ENCODE measurements at places on chromosomes 5 and 9. TPM values are rescaled to one million over a fixed set of nuclear protein-coding genes. Genes with fewer than 3 reads are reported as not detected.

The LCN15 gene
- not detected for total RNA-seq

The HTR4 gene
- total RNA-seq: not detected

The TTLL11 gene
- total RNA-seq: 5.5 TPM

The SPINK6 gene
- not detected for total RNA-seq

The SLC34A3 gene
- not detected for total RNA-seq

The KIF27 gene
- 0.34 TPM for total RNA-seq

The PRRX2 gene
- 14.0 TPM for total RNA-seq

DNA sequence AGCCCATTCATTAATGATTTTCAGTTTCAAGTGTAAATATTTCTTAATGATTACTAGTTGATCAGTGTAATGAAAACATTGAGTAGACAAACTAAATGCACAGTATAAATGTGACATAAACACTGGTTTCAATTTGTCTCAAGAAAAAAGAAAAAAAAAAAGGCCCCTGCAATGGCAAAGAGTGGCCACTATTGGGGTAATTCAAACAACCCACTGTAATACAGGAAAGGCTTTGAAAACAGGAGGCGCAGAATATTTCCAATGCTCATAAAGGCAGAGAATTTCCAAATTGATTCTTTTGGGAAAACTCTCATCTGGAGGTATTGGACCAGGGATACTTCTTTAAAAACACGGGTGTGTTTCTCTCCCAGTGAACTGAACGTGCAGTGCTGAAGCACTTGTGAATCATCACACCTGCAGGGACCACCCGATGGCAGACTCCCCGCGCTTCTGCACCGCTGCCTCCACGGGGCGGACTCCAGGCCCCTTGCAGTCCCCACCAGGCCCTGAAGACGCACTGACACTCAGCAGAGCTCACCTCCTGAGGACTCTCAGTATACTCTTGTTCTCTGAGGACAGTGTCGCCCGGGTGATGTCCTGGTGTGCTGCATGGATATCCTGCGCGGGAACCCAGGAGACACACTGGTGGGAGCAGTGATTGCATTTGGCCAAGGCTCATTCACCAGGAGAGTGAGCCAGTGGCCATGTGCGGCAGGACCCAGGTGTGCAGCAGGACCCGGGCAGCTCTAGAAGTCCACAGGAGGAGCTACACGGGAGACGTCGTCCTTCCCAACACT, 227.6 kb upstream of the IRX4 start:
- DNase-seq: no peak

GRCh38 chr5:173733425-173733824, 117.0 kb upstream of the BOD1 start:
- no peak for DNase-seq

DNA sequence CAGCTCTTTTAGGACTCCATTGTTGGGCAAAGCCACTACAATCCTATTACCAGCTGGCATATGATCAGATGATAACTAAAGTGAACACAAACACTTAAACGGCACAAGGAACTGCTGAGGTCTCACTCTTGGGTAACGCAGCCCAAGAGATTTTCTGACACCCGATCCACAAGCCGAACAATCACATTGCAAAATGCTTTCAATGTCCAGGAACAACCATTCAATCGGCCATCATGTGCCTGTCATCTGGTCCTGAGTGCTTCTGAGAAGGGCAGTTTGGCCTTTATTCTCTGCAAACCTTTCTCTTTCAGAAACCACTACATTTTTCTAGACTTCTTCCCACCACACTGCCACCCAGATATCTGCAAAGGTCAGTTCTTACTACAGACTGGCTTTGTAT, 283.1 kb downstream of the GLIS3 start:
- DNase-seq: no peak

- DNase-seq: peak; percentile 35
Measured at GRCh38 chr5:149632311-149633251, 51.3 kb downstream of the ARHGEF37 start.

- DNase-seq: no peak
Measured at GRCh38 chr9:76575761-76576160, 116.8 kb downstream of the GCNT1 start.

DNA sequence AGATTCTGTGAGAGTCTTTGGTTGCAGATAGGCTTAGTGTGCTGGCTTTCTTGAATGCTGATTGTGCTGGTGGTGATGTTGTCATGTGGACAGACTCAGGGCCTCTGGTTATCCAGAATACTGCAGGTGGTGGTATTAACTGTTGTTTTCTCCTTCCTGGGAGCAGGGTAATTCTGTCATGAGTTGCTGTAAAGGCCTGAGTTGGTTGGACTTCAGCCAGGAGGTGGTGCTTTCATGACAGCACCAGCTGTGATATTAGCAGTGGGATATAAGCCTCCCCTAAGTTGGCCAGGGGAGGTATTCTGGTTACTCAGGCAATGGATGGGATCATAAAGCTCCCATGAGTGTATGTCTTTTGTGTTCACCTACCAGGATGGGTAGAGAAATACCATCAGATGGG, 16.4 kb upstream of the RNF180 start:
- DNase-seq: no peak

- DNase-seq: peak; percentile 16
Measured at GRCh38 chr5:111892949-111893348, 136.0 kb upstream of the NREP start.

GRCh38 chr9:79470954-79471353, 100.8 kb upstream of the TLE4 start:
- DNase-seq: no peak

DNA sequence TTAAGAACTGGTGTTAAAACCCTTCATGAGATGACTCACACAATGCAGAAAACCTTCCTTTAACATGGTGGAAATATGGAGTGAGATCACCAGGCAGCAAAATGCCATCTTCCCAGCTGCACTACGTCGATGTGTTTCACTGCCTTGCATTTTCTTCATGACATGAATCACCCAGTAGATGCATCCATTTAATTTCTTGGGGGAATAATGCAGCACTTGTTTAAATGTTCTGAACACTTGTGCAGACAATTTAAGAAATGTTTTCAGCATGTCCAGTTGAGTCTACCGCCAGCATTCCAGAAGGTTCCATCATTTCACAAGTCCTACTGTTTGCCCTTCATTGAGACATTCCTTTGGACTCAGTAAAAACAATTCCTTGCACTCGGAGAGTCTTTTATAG, 81.6 kb downstream of the ADAMTS16 start:
- DNase-seq: peak; percentile 84

- no peak for DNase-seq
Measured at GRCh38 chr9:136762221-136762691, 2.1 kb downstream of the LCN15 start.

GRCh38 chr9:108257382-108257781, 598.4 kb downstream of the ACTL7B start:
- DNase-seq: no peak

DNA sequence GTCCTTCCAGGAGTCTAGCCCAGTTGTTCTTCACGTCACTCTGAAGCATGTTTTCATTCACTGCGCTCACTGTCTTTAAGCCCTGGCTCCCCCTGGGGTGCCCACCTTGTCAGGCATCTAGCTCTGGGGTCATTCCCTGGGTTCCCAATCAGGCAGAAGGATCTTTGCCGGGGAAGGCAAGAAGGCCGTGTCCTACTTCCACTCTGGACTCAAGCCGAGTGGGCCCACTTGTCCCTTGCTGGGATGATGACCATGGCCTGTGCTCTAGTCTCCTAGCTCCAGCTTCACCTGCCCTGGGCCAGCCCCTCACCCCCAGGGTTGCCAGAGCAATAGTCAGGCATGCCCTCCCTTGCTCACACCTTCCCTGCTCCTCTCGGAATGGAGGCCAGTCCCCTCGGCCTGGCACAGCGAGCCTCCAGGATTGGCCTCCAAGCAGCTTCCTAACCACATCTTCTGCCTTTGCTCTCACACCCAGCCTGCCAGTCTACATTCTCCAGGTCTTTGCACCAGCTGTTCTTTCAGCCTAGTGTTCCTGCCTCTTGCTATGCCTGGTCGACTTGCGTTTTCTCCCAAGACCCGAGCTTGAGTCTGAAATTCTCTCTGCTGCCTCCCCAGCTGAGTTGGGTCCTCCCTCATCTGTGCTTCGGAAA, 32.2 kb upstream of the PSD2 start:
- no peak for DNase-seq

DNA sequence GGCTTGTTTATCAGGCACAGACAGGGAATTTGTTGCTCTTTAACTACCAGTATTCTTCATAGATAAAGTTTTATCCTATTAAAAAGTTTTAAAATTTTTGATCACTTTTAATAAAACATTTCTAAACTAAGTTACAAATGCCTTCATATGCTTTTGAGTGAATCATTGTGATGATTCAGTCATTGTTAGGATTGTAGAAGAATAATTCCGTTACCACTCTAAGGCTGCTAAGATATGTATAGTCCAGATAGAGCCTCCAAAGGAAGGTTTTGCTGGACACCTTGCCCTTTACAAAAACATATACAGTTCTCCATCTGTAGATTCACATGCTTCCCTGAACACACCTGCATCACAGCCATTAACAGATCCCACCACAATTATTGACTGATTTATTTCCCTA, 233.7 kb downstream of the SPOCK1 start:
- no peak for DNase-seq

- no peak for DNase-seq
Measured at GRCh38 chr5:125196481-125197111, 450.2 kb upstream of the ZNF608 start.

- DNase-seq: peak; percentile 61
Measured at GRCh38 chr5:132190161-132190817, 37.4 kb downstream of the P4HA2 start.

DNA sequence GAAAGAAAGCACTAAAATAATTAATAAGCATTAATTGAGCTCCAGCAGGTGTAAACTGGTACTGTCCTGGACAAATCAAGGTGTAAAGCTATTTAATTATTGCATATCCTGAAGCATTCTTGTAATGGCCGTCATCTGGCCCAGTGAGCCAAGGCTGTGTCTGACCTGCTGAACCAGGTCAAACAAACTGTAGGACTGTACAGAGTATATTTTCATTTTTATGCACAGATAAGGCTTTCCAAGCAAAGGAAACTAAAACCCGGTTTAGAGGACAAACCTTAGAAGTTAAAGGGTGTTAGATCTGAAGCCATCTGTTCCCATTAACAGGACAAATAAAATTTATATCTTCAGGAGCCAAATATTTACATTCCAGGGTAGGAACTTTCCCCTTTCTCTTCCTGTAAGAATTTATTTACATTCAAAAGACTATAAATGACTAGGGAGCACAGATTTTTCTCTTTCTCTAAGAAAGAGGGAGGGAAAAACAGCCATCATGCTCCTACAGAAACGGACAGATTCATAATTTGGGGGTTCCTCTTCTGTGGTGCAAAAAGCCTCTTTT, 69.8 kb downstream of the ESM1 start:
- DNase-seq: no peak

- peak; percentile 81 for DNase-seq
Measured at GRCh38 chr5:151115272-151115905, 34.6 kb upstream of the TNIP1 start.

Measured in SJSA1 (cell line).